ENCODE measurements at places on chromosomes 2 and 18.

DNA sequence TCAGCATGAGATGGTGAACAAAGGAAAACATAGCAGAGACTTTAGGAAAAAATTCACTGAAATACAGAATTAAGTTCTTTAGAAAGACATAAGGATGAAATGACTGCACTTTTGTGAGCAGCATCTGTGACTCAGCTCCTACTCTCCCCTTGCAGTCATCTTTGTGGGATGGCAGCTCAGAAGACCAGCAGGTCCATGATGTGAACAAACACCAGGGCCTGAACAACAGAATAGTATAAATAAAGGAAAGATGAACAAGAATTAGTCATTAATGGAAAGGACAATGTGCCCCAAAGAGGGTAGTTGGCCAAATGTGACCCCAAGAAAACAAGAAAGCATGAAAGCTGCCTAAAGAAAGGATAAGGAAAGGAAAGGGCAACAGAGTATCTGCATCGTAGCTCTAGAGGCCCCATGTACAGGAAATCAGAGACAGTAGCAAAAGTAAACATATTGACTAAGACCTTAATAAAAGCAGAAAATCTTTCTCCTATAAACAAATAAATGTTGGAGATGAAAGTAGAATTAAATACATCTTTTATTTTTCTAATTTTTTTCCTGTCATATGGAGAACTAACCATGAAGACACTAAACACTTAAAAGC lies 318.0 kb downstream of the ZEB2 start:
- no peak for DNase-seq

DNA sequence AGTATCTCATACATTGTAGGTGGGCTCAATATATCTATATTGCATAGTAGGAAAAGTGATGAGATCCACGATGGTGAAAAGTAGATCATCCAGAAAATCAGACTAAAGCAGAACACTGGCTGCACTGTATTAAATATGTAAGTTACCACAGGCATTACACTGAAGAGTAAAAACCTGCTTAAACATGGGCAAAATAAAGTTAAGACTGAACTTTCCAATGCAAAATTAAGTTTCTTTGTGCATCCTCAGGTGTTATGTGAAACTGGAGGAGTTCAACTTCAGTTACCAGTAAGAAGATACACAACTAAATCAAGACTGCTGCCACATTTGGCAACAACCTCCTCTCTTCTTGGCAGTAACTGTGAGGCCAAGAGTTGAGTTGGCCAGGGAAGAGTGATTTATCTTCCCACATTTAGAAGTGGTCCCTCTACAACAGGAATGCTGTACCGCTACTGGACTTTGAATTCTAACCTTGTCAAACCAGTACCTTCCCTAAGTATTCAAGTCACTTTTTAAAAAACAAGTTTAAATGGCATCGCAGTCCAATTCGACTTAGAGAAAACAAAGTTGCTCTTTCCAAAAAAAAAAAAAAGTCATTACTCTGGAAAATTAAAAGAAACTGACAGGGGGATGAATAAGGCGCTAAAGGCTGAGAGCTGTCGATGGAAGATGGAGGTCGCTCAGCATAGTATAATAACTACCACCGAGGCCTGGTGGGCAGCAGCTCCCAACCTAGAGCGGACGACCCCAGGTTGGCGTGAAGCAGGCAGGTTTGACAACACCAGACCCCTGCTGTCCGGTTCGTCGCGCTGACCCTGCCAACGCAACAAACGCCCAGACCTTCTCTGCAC lies 1.1 kb downstream of the MAP4K3 start:
- DNase-seq: no peak

DNA sequence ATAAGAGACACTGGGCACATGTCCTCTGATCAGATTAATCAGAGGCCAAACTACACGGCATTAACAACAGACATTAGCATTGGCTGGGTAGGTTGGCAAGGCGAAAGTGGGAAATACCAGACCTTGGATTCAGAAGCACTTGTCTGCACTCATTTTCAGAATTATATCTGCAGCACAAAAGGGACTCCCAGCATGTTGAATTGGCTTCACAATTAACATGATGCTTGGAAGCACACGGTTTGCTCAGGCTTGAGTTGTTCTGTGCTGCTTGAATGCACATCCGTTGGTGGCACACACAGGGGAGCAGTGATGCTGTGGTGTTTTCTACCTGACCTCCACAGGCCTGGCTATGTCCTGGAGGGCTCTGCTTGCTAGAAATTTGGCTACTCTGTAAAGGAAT lies 83.9 kb downstream of the ACTR3 start:
- no peak for DNase-seq

- DNase-seq: no peak
Measured at GRCh38 chr2:72619626-72620025, 206.2 kb downstream of the EXOC6B start.

GRCh38 chr18:64806691-64807090 lies 657.8 kb upstream of the LINC00305 start:
- DNase-seq: no peak

DNA sequence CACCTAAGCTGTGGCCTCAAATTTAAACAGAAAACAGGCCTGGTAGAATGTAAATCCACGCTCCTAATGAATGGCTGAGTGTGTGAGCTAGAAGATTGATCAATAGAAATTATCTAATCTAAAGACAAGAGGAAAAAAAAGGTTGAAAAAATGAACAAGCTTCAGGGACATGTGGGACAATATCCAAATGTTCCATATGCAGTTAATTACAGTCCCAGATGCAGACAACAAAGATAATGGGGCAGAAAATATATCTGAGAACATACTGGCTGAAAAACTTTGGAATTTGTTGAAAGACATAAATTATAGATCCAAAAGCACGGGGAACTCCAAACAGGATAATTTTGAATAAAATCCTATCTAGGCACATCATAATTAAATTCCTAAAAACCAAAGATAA lies 186.7 kb upstream of the SIX2 start:
- no peak for DNase-seq

- no peak for DNase-seq
Measured at GRCh38 chr2:1634681-1635341, 109.5 kb downstream of the PXDN start.

- DNase-seq: no peak
Measured at GRCh38 chr2:43121580-43122314, 104.7 kb downstream of the ZFP36L2 start.

DNA sequence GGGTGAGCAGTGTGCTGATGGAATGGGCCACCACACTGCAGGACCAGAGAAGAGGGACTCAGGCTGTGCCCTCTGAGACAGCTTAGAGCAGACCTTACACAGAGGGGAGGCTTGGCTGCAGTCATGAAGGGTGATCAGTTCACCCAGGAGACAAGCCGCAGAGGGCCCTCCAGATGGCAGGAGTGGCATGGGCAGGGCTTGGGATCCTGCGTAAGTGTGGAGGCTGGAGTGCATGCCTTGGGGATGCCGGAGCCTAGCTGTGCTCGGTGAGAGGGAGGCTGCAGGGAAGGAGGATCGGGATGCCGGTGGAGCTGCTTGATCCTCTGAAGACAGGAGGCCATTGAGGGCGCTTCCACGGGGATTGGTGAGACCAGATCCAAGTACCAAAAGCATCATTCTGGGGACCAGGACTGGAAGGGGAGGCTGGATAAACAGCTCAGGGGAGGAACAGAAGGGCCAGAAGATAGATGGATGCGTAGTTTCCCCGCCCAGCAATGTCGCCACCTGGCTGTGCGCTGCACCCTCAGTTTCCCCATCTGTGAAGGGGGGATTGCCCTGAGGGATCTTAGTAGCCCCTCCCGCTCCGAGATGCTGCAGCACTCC lies 163.4 kb downstream of the INHBB start:
- DNase-seq: no peak
